ENCODE measurements at places on chromosomes 5 and 9.

- peaks cover 6% of the 10 kb centered on the region for H3K36me3 ChIP-seq
- H3K4me3 ChIP-seq, result no peak overlapping the region
- peaks cover 7% of the 10 kb centered on the region for H3K27me3 ChIP-seq
Observed at GRCh38 chr5:135008981-135009735, 24.9 kb downstream of the PITX1 start.

- H3K4me3 ChIP-seq, result no peak overlapping the region
- H3K4me1 ChIP-seq, result peaks cover 4% of the 10 kb centered on the region
- no peak overlapping the region for H3K27ac ChIP-seq
- no peak for DNase-seq
- H3K27me3 ChIP-seq, result no peaks in the 10 kb centered on the region
Observed at GRCh38 chr5:43675357-43675756, 72.4 kb downstream of the NNT start.

DNA sequence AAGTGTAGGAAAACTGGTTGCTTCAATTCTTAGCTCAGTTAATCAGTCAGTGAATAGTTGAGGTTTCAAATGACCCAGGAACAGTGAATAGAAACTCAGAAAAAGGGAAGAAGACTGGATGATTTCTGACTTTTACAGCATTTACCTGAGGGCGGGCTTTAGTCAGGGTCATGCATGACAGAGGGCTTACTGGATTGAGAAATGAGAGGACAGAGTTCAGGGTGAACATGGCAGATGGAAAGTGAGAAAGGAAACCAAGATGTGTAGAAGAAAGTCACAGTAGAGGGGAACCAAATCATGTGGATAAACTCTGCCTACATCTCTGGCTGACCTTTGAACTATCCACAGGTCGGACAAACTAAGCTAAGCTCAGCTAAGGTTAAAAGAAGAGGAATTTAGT lies 596.0 kb downstream of the SEMA5A start:
- DNase-seq, result peak; percentile 48
- no peaks in the 10 kb centered on the region for H3K36me3 ChIP-seq
- H3K4me1 ChIP-seq, result peaks cover 24% of the 10 kb centered on the region

DNA sequence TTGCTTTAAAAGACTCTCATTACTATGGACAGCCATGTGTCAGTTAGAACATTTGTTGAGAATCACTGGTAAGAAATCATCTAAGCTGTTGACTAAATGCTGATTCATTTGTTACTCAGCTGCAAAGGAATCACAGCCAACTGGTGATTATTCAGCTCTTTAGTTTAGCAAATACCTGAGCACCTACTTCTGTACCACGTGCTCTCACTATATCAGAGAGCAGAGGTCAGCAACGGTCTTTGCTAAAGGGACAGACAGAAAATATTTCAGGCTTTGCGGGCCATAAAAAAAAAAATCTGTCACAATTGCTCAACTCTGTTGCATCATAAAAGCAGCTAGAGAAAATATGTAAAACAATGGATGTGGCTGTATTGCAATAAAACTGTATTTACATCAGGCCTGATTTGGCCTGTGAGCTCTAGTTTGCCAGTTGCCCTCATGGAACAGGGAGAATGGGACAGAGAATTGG lies 377.6 kb downstream of the DNAH5 start:
- no peak overlapping the region for H3K4me3 ChIP-seq
- no peaks in the 10 kb centered on the region for H3K36me3 ChIP-seq
- no peak overlapping the region for H3K27ac ChIP-seq
- H3K27me3 ChIP-seq, result no peaks in the 10 kb centered on the region
- no peak for DNase-seq

- H3K27ac ChIP-seq, result no peak overlapping the region
- no peak overlapping the region for H3K4me3 ChIP-seq
- H3K27me3 ChIP-seq, result no peaks in the 10 kb centered on the region
- no peaks in the 10 kb centered on the region for H3K4me1 ChIP-seq
Observed at GRCh38 chr5:103745353-103746065, 182.9 kb upstream of the NUDT12 start.

GRCh38 chr9:133526721-133527321 lies 2.1 kb upstream of the MYMK start:
- no peaks in the 10 kb centered on the region for H3K36me3 ChIP-seq
- H3K4me3 ChIP-seq, result no peak overlapping the region
- H3K27ac ChIP-seq, result no peak overlapping the region

DNA sequence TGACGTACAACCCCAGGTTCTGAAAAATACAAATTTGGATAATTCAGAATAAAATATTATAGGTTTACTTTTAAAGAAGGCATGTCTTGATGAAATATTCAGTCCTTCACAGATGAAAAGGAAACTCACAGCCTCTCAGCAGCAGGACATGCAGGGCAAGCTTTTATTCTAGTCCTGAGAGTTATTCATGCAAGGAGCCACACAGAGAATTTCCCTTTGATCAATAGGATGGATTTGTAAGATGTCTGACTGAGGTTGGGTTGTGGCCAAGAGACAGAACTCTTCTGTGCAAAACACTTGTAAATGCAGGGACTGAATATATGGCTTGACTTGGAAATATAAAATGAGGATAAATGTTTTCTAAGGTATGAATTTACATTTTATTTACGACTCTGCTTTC lies 48.8 kb upstream of the TBCA start:
- DNase-seq, result no peak
- no peak overlapping the region for H3K27ac ChIP-seq
- H3K27me3 ChIP-seq, result peaks cover 12% of the 10 kb centered on the region
- no peaks in the 10 kb centered on the region for H3K36me3 ChIP-seq
- no peak overlapping the region for H3K4me3 ChIP-seq
- H3K4me1 ChIP-seq, result no peaks in the 10 kb centered on the region

DNA sequence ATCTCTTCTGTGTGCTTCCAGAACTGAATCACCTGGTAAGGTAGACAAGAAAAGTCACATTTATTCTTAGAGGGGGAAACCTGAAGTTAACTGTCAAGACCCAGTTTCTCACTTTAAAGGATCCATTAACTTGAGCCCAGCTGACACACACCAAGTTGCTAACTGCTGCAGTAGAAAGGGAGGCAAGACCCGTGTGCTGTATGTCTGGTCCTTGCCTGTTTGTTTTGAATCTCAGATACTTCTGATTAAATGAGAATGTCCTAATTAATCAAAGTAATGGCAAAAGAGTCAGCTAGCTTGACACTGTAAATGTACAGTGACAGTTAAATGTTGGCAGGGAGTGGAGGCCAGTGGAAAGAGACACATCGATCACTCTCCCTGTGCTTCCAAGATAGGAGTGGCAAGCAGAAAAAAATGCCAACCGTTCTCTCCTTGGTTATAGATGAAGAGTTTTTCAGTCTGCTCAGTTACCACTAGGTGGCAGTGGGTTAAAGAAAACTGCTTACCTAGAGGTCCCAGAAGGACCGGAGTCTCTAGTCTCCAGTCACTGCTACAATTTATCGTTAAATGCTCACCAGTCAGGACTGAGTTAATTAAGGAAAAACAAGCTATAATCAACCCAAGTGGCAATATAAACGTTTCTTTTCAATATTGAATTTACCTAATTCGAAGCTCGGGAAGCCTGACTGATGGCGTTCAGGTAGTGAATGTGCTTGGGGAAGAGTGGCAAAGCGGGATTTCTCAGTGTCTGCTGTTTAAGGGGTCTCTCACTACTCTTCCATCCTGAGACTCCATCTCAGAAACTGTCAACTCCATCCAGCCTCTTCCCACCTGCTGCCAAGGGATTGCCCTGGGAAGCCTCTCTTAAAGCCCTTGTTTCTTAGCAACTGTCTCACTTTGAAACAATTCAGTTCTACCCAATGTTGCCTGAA lies 18.4 kb downstream of the LSM11 start:
- no peak overlapping the region for H3K27ac ChIP-seq
- H3K4me3 ChIP-seq, result no peak overlapping the region
- DNase-seq, result peak; percentile 11

- H3K27me3 ChIP-seq, result no peaks in the 10 kb centered on the region
- DNase-seq, result no peak
- no peak overlapping the region for H3K4me3 ChIP-seq
- no peaks in the 10 kb centered on the region for H3K4me1 ChIP-seq
Observed at GRCh38 chr9:14935964-14936363, 25.7 kb upstream of the FREM1 start.

DNA sequence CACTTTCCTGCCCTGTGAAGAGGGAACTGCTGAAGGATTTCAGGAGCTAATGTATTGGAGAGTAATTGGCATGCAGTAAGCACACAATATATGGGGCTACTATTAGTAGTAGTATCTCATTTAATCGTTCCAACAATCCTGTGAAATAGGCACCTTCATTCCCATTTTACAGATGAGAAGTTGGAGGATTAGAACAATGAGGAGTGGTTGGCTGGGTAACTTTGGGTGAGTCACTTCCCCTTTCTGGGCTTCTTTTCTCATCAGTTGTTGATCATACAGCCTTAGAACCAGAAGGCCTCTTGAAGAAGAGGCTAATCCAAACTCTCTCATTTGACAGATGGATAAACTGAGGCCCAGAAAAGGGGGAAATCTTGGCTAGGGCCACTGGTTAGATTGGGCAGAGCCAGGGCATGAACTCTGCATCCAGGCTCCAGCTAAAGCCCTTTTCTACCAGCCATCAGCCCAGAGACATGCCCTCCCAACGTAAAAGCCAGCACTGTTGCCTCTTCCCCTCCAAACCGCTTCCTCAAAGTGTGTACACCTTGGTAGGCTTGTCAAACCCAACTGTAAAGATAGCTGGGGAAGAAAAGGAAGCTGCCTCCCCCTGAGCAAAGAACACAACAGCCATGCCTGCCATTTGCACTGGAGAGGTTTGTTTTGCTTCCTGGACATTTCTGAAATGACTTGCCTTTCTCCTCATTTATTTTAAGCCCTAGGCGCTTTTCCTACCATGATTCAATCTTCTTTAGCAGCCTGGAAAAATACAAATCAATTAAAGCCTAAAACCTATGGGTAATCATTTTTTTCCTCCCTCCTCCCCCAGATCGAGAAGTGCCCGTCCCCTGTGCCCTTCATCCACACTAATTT lies 992 bp downstream of the SPACA9 start:
- peaks cover 23% of the 10 kb centered on the region for H3K4me1 ChIP-seq
- no peaks in the 10 kb centered on the region for H3K27me3 ChIP-seq
- no peaks in the 10 kb centered on the region for H3K36me3 ChIP-seq
- H3K4me3 ChIP-seq, result peak overlapping the region; percentile 84
- DNase-seq, result no peak
- peak overlapping the region; percentile 80 for H3K27ac ChIP-seq

- H3K27me3 ChIP-seq, result peaks cover 23% of the 10 kb centered on the region
- no peak for DNase-seq
- no peak overlapping the region for H3K27ac ChIP-seq
- H3K4me1 ChIP-seq, result no peaks in the 10 kb centered on the region
- H3K4me3 ChIP-seq, result no peak overlapping the region
- H3K36me3 ChIP-seq, result peaks cover 5% of the 10 kb centered on the region
Observed at GRCh38 chr9:1913631-1914330, 101.4 kb upstream of the SMARCA2 start.

GRCh38 chr9:126151031-126151685 lies 175.5 kb upstream of the MVB12B start:
- H3K4me1 ChIP-seq, result peaks cover 12% of the 10 kb centered on the region
- H3K27ac ChIP-seq, result no peak overlapping the region
- H3K27me3 ChIP-seq, result peaks cover 10% of the 10 kb centered on the region

DNA sequence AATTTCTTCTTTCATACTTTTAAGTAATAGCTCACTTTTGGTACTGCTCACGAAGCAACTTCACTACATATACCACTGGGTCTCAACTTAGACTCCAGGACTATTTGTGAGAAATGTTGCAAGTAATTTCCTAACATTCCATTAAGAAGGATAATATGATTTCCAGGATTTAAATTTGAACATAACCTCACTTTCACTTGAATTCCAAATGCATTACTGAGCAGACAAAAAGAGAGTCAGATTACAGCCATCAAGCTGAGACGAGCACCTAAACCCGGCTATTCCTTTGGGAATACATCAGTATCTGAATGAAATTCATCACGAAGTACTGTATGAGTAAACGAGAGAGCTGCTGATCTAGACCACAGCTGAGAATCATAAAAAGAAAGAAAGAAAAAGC lies 47.3 kb downstream of the LIFR start:
- H3K27me3 ChIP-seq, result peaks cover 11% of the 10 kb centered on the region
- H3K4me3 ChIP-seq, result no peak overlapping the region
- DNase-seq, result no peak
- H3K36me3 ChIP-seq, result no peaks in the 10 kb centered on the region

- no peak for DNase-seq
- no peak overlapping the region for H3K4me3 ChIP-seq
- peaks cover 65% of the 10 kb centered on the region for H3K4me1 ChIP-seq
- no peaks in the 10 kb centered on the region for H3K27me3 ChIP-seq
- H3K36me3 ChIP-seq, result no peaks in the 10 kb centered on the region
- peak overlapping the region; percentile 27 for H3K27ac ChIP-seq
Observed at GRCh38 chr9:89524963-89525362, 27.1 kb upstream of the SEMA4D start.
